ENCODE measurements at places on chromosomes 7 and 10. TPM values are rescaled to one million over a fixed set of nuclear protein-coding genes. Genes with fewer than 3 reads are reported as not detected.

The GLI3 gene
- total RNA-seq = not detected

GRCh38 chr10:86712317-86712707 is 44.0 kb downstream of the LDB3 start:
- peaks cover 2% of the 10 kb centered on the region for H3K36me3 ChIP-seq
- H3K27ac ChIP-seq = peak overlapping the region; percentile 98
- H3K27me3 ChIP-seq = no peaks in the 10 kb centered on the region
- peaks cover 10% of the 10 kb centered on the region for H3K4me1 ChIP-seq
- DNase-seq = no peak

DNA sequence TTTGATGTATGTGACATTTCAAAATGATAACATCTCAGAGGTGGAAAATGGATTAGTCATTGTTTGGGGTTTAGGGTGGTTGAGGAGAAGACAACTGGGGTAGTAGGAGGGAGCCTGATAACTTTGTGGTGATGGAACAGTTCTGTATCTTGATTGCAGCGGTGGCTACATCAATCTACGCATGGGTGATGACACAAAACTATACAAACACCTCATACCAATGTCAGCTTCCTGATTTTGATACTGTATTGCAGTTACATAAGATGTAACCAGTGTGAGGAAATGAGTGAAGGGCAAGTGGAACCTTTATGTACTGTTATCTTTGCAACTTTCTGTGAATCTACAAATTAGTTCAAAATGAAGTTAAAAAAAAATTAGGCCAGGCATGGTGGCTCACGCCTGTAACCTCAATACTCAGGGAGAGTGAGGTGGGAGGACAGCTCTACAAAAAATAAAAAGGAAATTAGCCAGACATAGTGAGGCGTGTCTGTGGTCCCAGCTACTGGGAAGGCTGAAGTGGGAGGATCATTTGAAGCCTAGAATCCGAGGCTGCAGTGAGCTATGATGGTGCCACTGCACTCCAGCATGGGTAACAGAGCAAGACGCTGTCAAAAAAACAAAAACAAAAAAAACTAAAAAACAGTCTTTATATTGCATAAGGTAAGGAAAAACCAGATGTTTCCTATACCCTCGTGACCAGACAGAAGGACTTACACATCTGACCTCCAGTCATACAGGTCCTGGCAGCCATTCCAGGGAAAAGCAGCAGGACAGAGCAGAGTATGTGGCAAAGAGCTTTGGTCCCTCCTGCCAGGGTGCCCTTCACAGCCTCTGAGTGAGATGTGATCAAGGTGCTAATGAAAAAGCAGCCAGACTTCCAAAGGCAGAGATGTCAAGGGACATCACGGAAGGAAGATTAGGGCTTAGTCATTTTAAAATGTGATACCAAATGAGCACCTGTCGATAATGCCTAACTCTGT is 50.8 kb downstream of the CYTH3 start:
- H3K4me1 ChIP-seq = peaks cover 10% of the 10 kb centered on the region
- H3K4me3 ChIP-seq = no peak overlapping the region
- no peaks in the 10 kb centered on the region for H3K36me3 ChIP-seq
- no peaks in the 10 kb centered on the region for H3K27me3 ChIP-seq

DNA sequence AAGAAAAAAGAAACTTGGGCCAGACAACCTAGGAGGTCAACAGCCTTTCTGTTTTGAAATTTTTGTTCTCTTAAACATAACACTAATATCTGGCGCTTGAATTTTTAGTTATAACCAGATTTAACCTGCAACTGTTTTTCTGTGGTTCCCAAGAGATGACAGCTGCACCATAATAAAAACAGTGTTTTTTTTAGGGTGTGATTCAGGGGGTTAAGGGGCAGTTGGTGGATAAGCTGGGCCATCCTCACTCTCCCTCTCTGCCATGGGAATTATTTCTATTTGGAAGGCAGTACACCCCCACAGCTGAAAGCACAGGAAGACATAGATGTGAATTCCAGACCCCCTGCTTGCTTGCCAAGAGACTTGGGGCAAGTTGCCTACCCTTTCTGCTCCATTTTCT is 20.1 kb upstream of the TM9SF3 start:
- H3K27ac ChIP-seq = no peak overlapping the region
- peaks cover 99% of the 10 kb centered on the region for H3K36me3 ChIP-seq
- H3K27me3 ChIP-seq = no peaks in the 10 kb centered on the region
- no peaks in the 10 kb centered on the region for H3K4me1 ChIP-seq
- DNase-seq = no peak

DNA sequence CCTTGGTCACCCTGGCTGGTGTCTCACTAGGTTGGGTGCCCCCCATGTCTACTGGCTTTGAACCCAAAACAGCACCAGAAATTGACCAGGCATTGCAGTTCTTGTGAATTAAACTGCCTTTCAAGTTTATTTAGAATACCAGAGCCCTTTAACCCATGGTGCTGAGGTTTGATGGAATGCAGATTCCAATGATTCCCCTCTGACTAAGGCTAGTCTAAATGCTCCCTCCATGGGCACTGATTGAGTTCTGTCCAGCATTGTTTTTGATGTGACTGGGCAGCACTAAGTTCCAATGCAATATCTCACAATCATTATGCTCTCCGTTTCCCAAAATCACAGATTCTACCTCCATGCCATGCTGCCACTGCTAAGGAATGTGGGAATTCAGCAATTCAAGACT is 1047.4 kb upstream of the LRRN3 start:
- no peak overlapping the region for H3K4me3 ChIP-seq
- H3K27ac ChIP-seq = no peak overlapping the region
- H3K27me3 ChIP-seq = no peaks in the 10 kb centered on the region
- DNase-seq = no peak
